ENCODE measurements at places on chromosomes 13 and 19.

DNA sequence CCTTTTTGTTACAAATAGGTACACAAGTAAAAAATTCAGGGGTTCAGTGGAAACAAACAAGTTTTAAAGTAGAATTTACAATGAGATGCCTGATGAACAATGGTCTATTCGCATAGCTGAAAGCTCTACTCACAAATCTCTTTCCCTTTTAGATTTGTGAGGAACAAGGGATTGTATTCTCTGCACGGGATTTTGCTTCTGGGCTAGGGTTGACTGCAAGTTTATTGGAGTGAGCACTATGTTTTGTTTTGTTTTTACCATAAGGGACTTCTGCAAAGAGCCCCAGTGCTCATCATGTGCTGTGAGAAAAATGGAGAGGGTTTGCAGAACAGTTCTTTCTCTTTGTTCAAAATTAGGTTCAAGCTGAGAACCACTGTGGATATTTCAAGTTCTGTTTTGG, 160.5 kb downstream of the DLEU7 start:
- no peak for DNase-seq

- no peak for DNase-seq
Observed at GRCh38 chr19:3362217-3362906, 4.0 kb upstream of the NFIC start.

GRCh38 chr13:104327211-104327610, 1261.0 kb upstream of the SLC10A2 start:
- no peak for DNase-seq

DNA sequence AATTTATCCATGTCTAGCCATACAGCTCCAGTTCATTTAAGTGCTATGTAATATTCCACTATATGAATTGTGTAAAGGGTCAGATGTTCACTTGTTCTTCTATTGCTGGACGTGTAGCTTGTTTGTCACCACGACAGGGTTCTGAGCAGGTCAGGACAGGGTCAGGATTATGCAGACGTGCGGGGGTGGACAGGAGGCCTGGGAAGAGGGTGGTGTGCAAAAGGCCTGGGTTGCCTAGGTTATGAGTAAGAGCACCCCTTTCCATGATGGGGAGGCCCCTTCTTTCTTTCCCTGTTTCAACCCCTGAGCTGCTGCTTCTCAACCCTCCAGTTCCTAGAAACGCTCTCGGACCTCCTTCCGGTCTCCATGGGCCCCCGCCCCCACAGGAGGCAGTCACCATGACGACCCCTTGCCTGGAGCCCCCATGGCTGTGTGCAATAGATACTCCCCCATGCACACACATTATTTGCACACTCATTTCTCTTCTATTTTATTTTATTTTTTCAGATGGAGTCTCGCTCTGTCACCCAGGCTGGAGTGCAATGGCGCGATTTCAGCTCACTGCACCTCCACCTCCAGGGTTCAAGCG, 2.0 kb downstream of the EXOC3L2 start:
- DNase-seq: no peak

GRCh38 chr13:94972262-94972661, 259.9 kb upstream of the SOX21 start:
- no peak for DNase-seq

DNA sequence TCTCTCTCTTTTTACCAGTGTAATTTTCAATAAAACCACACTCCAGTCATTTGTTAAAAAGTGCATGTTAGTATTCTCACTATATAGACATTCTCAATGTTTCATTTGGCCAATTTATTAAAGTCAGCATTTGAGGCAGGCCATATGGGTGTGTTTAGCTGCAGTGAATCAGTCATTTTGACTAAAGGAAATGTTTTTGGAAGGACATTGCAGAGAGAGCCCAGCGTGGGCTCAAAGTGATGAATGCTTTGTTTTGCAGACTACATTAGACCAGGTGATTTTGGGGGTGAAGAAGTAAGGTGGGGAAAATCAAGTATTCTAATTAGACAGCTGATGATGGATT, 116.7 kb downstream of the POSTN start:
- no peak for DNase-seq

DNA sequence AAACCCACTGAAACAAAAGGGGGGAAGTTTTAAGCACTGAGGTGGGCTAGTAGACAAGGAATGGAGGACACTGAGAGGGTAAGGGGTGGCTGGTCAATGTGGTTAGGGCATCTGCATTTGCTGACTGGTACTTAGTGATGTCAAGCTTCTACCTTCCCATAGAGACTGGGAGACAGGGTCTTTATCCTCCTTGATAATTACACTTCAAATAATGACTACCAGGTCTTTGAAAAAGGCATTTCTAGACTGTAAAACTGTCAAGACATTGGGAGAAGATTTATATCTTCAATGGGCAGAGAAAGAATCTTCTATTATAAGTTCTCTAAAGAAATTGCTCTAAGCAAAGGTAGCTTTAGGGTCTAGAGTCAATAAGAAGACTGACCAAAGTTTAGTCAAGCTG, 1490.8 kb upstream of the PCDH20 start:
- DNase-seq: no peak

DNA sequence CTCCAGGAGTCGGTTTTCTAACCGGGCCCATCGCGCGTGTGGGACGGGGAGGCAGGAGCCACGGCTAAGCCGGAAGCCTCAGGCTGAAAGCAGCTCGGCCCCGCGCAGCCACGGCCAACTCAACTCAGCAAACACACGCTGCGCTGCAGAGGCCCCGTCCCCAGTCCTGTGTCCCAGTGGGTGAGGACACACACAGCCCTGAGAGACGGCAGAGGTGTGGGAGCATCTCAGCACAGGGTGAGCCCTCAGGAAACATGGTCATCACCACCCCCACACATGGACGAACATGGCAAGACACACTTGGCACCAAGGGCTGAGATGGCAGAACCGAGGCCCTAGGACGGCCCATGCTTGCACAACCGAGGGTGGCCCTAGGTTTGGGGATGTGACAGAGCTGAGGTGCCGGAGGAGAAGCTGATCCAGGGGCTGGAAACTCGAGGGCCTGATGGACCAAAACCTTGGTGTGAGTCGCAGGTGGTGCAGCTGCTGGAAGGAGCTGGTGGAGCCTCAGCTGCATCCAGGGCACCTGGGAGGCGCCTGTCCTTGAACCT, 29.0 kb upstream of the C13orf46 start:
- DNase-seq: no peak

- DNase-seq: no peak
Observed at GRCh38 chr13:52428295-52428694, 22.1 kb downstream of the VPS36 start.

- no peak for DNase-seq
Observed at GRCh38 chr19:57348136-57348535, 2.9 kb upstream of the ZNF304 start.

DNA sequence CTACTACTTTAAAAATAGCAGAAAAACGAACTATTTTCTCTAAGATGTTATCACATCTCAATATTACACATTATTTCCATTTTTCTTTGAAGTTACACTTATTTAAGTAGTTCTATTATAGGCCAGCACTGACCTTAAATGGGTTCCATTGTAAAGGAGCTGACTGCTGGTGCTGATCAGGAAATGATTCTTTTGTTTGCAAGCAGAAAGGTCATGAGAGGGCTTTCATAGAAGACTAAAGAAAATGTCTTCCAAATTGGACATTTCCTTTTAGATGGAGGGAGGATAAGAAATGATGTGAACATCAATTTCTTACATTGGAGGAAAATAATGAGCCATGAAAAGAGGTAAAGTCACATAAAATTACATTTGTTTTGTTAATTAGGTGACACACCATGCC, 96.2 kb downstream of the SUCLA2 start:
- no peak for DNase-seq

- no peak for DNase-seq
Observed at GRCh38 chr13:35144166-35144890, 202.3 kb downstream of the NBEA start.

DNA sequence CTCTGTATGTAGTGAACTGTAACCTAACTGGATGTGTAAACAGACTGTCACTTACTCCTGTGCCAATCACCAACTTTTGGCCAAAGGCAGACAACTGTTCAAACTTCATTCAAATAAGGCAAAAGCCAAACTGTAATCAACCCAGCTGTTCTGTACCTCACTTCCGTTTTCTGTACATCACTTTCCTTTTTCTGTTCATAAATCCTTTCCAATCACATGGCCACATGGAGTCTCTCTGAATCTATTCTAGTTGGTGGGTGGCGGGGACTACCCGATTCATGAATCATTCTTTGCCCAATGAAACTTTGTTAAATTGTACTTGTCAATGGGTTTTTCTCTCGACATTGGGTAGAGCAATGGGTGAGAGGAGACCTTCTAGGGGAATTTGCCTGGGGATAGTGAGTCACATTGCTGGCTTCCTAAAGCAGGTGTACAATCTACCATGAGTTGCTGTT, 178.3 kb upstream of the RFC3 start:
- peak; percentile 69 for DNase-seq

GRCh38 chr13:46339035-46339666, 47.9 kb downstream of the RUBCNL start:
- DNase-seq: no peak

DNA sequence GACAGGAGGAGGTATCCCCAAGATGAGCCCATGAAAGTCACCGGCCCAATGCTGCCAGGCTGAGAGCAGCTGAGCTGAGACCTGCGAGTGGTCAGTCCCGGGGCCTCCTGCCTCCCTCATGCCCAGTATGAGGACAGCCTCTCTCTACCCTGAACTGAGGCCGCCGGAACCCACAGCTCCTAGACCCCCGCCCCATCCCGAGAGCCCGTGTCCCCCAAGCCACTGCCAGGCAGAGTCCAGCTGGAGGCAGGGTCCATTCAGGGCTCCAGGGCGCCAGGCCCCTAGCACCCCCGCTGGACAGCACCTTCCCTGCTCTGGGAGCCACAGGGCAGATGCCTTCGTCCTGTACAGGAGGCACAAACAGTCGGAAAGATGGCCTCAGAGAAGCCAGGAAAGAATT, 38.7 kb downstream of the MLLT1 start:
- no peak for DNase-seq

DNA sequence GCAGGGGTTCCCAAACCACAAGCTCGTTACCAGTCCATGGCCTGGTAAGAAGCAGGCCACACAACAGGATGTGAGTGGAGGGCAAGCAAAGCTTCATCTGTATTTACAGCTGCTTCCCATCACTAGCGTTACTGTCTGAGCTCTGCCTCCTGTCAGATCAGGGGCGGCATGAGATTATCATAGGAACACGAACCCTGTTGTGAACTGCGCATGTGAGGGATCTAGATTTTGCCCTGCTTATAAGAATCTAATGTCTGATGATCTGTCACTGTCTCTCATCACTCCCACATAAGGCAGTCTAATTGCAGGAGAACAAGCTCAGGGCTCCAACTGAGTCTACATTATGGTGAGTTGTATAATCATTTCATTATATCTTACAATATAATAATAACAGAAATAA, 677.4 kb upstream of the SLITRK6 start:
- no peak for DNase-seq

DNA sequence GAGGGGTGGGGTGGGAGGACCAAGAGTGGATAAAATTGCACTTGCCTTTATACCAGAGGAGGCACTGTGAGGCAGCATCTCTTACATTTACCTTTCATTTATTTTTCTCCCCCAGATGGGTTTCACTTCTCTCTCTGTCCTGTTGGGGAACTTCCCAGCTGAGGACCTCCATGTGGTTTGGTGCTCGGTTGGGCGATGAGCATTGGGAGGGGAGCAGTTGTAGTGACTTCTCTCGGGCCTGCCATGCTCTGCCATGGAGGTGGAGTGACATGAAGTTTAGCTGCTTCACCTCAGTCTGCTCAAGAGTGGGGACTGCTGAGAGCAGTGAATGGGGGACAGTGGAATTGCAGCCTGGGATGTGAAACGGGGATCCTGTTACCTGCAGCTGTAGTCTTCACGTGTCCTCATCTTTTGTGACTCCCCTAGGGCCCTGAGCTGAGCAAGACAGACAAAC, 23.1 kb upstream of the CXCL17 start:
- no peak for DNase-seq

DNA sequence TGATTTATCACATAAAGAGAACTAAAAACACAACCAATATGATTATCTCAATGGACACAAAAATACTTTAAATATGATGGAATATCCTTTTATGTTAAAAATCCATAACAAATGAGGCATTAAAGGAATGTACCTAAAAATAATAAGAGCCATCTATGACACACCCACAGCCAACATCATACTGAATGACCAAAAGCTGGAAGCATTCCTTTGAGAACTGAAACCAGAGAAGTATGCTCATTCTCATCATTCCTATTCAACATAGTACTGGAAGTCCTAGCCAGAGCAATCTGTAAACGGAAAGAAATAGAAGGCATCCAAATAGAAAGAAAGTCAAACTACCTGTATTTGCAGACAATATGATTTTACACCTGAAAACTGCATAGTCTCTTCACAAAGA, 671.0 kb downstream of the SLITRK1 start:
- no peak for DNase-seq

- DNase-seq: no peak
Observed at GRCh38 chr19:38190793-38191192, 33.2 kb downstream of the DPF1 start.

- DNase-seq: no peak
Observed at GRCh38 chr19:6279620-6279930, 200 bp downstream of the MLLT1 start.

- DNase-seq: no peak
Observed at GRCh38 chr19:29678484-29679106, 13.3 kb downstream of the PLEKHF1 start.

DNA sequence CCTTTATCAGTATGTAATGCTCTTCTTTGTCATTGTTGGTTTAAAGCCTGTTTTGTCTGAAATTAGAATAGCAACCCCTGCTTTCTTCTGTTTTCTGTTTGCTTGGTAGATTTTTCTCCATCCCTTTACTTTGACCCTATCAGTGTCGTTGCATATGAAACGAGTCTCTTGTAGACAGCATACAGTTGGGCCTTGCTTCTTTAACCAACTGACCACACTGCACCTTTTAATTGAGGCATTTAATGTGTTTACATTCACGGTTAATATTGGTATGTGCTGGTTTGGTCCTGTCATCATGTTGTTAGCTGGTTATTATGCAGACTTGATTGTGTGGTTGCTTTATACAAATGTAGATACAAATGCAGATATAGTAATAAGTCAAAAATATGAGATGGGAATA, 71.1 kb downstream of the PDS5B start:
- DNase-seq: no peak
